CD8-positive, alpha-beta T cell (primary cell): ENCODE measurements at places on chromosomes 11 and 22.

DNA sequence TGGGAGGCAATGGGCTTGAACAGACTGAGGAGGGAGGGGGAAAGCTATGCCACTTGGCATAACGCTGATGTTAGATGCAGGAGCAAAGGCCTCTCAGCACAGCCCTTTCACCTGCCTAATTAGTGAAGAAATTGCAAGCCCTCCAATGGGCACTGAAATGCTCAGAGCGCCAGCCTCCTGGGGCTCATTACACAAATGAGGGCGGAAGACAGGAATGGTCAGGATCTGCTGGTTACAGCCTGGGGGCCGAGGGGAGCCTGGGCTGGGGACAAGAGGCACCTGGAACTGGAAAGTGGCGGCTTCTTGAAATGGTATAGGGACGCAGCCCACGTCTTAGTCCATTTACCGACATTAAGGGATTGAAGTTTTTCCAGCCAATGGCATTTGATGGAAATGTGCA is 50.2 kb upstream of the PLET1 start:
- no peak for DNase-seq

- DNase-seq: no peak
Measured at GRCh38 chr22:22006596-22006990, 24.0 kb upstream of the TOP3B start.

- no peak for DNase-seq
Measured at GRCh38 chr11:125562430-125562829, 6.8 kb upstream of the EI24 start.

DNA sequence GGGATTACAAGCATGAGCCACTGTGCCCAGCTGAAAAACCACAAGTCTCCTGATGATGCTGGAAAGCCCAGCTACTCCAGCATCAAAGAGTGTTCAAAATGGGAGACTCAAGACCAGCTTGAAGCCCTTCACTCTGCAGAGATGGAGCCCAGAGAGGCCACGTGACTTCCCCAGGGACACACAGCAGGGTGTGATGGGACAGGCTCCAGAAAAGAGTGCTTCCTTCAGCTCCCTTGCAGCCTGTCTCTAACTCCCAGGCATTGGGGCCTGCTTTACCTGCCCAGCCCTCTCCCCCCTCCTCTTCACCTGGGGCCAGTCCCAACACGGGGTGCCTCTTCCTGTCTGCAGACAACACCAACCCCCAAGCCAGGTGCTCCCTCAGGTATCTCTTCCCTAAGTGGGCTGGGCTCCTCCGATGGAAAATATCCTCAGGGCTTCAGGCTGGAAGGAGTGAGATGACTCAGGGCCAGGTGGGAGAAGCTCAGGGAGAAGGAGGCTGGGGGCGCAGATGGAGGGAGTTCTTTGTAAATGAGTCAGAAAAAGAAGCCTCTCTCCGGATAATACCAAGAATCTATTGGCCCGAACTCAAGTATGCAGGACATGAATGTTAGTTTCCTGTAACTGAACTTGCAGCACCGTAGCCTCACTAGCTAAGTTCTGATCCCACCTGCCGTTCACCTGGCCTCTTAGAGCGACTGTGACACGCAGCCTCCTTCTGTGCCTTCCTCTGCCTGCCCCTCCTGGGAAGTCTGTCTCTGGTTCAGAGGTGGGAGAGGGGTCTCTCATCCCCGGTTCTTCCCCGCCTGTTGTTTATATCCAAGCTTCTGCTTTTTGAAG is 326.6 kb downstream of the MN1 start:
- no peak for DNase-seq

DNA sequence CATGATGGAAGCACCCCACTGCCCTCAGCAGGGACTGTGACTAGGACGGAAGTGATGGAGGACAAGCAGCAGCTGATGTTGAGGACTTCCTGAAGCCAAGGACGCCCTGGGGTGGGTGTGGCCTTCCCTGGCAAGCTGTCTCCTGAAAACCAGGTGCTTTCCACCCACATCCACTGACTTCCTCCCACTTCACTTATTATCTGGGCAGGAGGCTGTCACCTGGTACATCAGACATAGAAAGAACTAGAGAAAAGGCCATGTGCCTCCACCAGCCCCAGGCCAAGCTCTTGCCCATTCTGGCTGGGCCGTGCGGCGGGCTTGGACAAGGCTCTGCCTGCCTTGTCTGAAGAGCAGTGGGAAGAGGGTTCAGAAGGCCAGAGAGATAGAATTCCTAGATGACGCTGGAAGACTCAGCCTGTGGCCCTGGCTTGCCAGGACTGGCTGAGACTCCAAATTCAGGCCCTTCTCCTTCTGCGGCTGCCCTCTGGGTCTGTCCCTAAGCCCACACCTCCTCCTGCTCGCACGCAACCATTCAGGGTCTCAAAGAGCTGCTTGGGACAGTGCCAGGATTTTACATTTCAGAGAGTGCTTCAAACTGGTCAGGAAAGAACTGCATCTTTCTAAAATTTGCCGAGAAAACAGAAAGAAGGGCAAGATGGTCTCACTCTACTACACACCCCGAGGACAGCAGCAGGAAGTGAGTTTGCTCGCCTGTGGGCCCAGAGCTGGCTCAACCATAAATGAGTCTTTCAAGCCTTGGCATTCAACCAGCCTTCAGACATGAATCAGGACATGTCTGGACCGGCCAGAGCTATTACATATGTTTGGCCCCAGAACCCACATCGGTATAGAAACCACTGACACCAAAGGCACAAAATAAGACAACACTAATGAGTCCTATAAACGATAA is 13.3 kb downstream of the ARHGAP1 start:
- DNase-seq: no peak

DNA sequence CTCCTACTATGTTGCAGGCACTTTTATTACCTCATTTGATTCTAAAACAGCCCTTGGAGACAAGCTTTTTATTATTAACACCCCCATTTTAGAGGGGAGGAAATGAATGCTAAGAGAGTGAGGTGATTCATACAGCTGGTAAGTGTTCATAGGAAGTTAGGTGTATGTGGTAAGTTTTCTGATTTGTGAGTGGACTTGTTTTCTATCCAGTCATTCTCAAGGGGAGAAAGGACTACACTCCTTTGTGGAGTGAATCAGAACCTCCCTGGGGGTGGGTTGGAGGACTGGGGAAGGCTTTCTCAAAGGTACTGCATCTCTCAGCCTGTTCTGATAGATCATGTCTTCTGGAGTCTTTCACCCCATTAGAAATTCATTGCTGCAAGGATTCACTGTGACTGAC is 23.5 kb downstream of the PKNOX2 start:
- no peak for DNase-seq

DNA sequence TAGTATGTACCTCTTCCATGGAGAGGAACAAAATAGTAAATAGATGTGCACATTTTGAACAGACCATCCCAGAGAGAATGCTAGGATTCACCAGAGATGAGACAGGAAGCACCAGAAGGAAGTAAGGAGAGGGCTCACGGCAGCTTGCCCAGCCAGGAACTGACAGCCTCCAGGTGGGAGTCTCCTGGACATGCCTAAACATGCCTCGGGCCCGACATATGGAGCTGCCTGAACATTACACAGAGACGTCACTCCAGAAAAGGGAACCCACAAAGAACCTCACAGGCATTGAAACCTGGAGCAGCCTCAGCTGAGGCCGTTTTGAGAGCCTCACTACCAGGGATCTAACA is 67.4 kb downstream of the BRD1 start:
- DNase-seq: no peak

DNA sequence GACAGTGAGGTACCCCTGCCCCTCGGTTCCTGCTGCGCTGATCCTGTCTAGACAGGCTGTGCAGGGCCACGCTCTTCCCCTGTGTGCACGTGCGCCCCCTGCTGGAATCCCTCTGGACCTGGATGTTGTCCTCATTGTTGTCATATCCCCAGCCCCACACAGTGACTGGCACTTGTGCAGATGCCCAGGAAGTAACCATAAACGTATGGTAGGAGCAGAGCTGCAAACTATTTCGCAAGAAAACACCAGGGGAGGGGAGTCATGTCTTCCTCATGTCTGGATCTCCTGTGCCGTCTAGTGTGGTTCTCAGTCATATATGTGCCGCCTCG is 114.7 kb downstream of the CRYBB2 start:
- no peak for DNase-seq

DNA sequence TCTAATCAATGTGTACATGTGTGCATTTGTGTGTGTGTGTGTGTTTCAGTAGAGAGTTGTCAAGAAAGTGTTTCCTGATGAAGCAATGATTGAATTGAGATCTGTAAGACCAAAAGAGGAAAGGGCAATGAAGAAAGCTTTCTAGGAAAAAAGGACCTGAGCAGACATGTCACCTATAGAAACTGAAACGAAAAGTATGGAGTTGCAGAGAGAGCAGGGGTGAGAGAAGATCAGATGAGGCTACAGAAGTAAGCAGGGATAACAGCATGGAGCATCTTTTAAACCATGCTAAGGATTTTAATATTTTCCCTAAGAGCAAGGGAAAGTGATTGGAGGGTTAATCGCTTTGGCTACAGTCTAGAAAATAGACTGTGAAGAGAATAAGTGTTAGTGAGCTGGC is 1459.4 kb upstream of the TENM4 start:
- no peak for DNase-seq

DNA sequence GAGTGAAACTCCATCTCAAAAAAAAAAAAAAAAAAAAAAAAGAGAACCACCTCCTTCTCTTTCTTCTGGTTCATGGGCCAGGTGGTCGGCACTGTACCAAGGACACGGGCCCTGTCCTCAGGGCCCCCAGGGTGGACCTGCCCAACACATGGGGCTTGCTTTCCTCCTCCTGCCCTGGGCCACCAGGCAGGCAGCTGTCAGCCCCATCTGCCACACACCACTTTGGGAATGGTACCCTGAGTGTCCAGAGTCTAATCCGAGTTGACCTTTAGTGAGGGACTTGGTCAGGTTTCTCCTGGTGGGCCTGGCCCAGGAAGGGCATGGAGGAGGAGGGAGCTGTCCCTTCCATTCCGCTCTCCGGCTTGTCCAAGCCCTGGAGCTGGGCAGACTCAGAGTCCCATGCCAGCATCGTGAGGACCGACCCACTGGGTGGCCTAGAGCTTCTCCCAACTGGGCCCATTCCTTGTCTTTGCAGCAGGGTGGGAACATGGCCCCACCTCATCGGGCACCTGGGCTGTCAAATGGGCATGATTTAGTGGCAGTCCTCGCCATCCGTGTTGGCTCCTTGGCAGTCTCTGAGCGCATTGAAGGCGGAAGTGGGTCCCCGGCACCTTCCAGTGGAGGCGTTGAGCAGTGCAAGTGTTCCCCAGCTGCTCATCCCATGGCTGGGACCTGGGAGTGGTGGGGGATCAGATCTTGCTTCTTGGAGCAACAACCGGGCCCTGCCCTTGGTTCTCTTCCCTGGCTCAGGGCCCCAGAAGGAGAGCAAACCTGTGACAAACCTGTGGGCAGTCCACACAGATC is 94.8 kb downstream of the BCR start:
- no peak for DNase-seq

- DNase-seq: no peak
Measured at GRCh38 chr11:57275582-57275981, 38.5 kb upstream of the APLNR start.

DNA sequence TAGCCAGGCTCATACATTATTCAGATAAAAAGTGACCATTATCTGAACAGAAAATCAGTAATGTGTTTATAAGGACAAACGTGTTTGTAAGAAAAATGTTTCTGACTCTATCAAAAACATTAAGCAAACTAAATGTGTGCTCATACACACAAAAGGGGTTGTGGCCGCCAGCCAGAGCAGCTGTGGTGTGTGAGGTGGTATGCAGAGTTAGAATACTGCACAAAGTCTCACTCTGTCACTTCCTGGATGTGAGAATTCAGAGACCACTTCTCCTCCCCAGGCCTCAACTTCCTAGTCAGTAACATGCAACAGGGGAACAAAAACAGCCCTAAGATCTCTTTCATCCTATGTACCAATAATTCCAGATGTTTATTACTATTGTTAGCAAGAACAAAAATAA is 9.4 kb downstream of the OR5B21 start:
- DNase-seq: peak; percentile 33

GRCh38 chr11:26762089-26762488 is 40.2 kb upstream of the SLC5A12 start:
- DNase-seq: no peak

- no peak for DNase-seq
Measured at GRCh38 chr11:120354779-120355178, 18.6 kb downstream of the ARHGEF12 start.

DNA sequence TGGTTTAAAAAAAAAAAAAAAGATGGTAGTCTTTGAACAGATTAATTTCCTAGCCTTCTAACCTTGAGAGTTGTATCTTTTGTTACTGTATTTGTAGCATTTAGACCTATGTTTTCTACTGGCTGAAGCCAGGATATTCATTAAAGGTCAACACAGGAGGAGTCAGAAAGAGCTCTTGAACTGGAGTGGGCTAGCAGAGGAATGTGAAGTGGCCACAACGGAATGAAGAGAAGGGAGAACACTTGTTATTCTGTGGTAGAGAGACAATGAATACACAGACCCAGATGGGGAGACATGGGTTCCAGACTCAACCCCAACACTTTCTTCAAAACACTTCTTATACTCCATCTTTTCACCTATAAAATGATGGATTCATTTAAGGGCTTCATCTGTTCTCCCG is 88.1 kb downstream of the RELT start:
- no peak for DNase-seq

GRCh38 chr11:74633406-74634393 is 41.3 kb downstream of the POLD3 start:
- DNase-seq: no peak

DNA sequence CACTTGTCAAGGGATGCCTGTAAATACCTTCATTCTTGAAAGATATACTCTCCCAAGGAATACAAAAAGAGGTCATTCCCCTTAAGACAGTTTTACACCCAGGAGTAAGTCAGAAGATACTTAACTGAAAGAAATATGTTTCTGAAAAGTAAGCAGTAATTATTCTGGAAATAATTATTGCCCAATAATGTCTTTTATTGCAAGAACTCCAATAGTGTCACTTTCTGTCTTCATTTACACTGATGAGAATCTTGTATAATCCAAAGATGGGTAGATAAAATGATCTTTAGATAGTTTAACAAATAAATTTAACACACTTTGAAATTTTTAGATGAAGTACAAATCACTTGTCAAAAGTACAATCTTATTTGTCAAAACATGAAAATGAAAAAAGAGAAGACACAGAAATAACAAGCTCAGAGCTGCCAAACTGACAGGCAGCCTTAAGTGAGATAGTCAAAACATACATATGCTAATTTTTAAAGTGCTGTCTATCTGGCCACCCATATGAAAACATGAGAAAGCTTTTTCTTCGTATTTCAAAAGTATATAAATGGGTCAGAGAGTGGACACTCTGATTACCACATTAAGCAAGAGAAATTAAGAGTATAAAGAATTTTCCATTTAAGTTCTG is 225.1 kb downstream of the TTC28 start:
- DNase-seq: no peak

- no peak for DNase-seq
Measured at GRCh38 chr22:27213766-27214581, 556.6 kb downstream of the MIAT start.

GRCh38 chr11:8070417-8071115 is 10.4 kb upstream of the TUB start:
- no peak for DNase-seq

DNA sequence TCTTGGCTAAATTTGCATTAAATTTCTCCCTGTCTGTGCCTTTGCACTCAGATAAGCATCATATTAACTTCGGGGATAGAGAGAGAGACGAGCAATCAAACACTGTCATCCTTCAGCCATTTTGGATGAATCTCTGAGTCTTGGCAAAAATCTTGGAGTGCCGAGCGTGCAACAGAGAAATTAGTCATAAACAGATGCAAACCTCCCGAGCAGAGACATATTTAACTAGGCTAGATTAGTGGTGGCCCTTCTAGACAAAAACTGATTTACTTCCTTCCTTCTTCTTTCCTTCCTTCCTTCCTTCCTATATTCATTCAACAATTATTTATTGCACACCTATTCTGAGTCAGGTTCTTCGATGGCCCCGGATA is 114.4 kb upstream of the BLID start:
- no peak for DNase-seq
